ENCODE measurements at places on chromosomes 5 and 9. TPM values are rescaled to one million over a fixed set of nuclear protein-coding genes. Genes with fewer than 3 reads are reported as not detected.

GRCh38 chr5:12270914-12271313 is 366.7 kb upstream of the CTNND2 start:
- DNase-seq, result no peak

GRCh38 chr9:92140074-92140753 is 25.0 kb upstream of the SPTLC1 start:
- peak; percentile 47 for DNase-seq

DNA sequence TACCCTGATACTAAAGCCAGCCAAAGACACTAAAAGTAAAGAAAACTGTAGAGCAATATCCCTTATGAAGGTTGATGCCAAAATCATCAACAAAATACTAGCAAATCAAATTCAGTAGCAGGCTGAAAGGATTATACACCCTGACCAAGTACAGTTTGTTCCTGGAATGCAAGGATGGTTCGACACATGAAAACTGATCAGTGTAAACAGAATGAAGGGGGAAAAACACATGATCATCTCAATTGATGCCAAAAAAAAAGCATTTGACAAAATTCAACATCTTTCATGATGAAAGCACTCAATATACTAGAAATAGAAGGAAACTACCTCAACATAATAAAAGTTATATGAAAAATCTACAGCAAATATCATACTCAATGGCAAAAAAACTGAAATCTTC is 43.5 kb upstream of the LRRC14B start:
- DNase-seq, result no peak

The OLFM1 gene
- polyA plus RNA-seq, result 5.5 TPM

The IL13 gene
- polyA plus RNA-seq, result not detected

- no peak for DNase-seq
These were observed 43.6 kb upstream of the TNFSF15 start for GRCh38 chr9:114849450-114849849.

DNA sequence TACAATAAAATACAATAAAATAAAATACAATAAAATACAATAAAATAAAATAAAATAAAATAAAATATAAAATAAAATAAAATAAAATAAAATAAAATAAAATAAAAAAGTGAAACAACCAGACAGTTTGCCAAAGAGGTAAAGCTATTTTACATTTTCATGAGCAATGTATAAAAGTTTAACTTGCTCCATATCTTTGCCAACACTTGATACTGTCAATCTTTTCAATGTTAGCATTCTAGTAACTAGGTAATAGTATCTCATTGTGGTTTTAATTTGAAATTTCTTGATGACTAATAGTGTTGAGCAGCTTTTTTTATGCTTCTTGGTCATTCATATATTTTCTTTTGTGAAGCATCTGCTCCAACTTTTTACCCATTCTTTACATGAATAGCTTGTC is 17.3 kb downstream of the TTC33 start:
- DNase-seq, result no peak

DNA sequence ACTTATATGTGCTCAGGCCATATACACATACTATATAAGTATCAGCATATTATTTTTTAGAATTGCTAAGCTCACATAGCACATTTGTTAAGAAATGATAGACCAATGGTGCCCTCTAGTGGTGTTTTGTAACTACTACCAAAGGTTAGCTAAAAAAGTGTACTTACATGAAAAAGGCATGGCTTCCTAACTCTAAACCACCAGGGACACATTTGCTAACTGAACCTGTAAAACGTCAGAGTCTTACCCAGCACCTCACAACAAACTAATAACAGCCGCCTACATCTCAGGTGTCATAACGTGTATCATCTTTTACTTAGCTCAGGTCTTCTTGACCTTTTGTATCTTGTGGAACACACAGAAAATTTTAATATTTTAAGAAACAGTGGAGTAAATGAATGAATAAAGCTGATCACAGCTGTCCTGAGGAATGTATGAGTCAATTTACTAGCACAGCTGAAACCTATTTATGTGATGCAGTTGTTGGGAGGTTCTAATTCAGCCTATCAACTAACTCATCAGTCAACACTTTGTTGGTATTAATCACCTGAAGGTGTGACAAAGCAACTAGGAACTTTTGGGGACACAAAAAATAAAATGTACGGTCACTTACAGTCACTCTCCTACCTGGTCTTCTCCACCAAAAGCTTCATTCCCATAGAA is 72.9 kb downstream of the BAAT start:
- DNase-seq, result peak; percentile 30

- no peak for DNase-seq
These were observed 41.0 kb upstream of the RPS23 start for GRCh38 chr5:82319192-82319591.

GRCh38 chr5:108090946-108091345 is 291.0 kb downstream of the FBXL17 start:
- DNase-seq, result no peak

The TXN gene
- 276 TPM for polyA plus RNA-seq

The HTR1A gene
- polyA plus RNA-seq, result not detected

The DIRAS2 gene
- 4.9 TPM for polyA plus RNA-seq

DNA sequence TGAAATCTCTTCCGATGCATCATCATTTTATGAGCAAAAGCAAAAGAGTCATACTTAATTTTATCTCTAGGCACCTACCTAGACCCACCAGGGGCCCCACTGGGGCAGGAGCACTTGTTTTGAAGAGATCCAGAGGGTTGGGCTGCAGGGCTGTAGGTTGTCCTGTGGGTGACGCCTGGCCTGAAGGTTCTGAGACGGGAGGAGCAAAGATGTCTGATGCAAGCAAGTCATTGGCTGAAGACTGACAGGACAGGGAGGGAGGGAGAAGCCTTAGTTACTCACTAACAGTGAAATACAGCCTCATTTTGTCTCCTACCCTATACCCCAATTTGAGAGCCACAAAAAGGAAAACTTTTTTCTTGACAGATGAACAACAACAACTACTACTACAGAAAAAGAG is 17.1 kb upstream of the C9 start:
- DNase-seq, result no peak

- DNase-seq, result no peak
These were observed 19.3 kb downstream of the MEIKIN start for GRCh38 chr5:131926168-131926567.

- DNase-seq, result no peak
These were observed 267.8 kb upstream of the CLINT1 start for GRCh38 chr5:158126442-158127405.

DNA sequence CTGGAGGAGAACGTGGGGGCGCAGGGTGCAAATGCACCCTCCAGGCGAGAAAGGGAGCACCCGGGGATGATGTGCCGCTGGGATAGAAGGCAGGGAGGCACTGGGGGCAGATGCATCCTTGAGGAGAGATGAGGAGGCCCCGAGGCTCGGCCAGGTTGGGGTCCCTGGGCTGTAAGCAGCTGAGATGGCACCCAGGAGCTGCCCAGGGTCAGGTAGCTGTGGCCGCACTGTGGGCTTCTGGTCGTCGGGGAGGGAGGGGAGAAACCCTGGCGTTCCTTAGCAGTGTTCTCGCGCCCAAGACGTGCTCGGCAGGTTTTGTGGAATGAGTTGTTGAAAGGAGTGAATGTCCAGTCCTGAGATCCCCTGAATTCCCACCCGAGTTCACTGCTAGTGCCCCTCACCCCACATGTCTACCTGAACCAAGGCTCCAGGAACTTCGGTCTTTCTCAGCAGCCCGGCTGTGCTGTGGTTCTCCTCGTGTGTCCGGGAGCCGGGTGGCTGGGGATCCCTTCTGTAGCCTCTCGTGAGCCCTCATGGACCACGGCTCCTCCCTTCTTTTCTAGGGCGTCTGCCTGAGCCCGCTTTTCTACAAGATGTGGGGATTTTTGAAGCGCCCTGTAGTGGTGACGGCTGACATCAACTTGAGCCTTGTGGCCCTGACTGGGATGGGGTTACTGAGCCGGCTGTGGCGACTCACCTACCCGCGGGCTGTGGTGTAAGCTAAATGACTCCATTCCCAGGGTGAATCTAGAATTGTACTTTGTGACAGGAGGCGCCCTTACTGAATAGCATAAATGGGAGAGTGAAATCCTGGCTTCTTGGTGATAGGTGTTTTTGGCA is 1.1 kb downstream of the POMT1 start:
- no peak for DNase-seq

The SLIT3 gene
- 57.0 TPM for polyA plus RNA-seq

DNA sequence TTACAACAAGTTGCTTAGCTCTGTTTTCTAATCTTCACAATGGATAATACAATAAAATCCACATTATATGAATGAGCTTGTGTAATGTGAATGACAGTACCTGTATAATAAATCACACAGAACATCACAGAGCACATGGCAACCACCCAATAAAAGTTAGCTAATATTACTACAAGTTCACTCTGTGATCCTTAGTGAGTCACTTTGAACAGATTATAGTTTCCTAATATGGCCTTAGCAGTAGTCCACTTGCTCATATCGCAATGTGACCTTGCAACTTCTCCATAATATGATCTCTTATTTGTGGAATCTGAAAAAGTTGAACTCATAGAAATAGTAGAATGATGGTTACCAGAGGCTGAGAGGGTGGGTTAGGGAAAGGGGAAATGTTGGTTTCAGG is 361.3 kb downstream of the PTPRD start:
- DNase-seq, result no peak

- no peak for DNase-seq
These were observed 724 bp downstream of the PRRC2B start for GRCh38 chr9:131394464-131395156.

DNA sequence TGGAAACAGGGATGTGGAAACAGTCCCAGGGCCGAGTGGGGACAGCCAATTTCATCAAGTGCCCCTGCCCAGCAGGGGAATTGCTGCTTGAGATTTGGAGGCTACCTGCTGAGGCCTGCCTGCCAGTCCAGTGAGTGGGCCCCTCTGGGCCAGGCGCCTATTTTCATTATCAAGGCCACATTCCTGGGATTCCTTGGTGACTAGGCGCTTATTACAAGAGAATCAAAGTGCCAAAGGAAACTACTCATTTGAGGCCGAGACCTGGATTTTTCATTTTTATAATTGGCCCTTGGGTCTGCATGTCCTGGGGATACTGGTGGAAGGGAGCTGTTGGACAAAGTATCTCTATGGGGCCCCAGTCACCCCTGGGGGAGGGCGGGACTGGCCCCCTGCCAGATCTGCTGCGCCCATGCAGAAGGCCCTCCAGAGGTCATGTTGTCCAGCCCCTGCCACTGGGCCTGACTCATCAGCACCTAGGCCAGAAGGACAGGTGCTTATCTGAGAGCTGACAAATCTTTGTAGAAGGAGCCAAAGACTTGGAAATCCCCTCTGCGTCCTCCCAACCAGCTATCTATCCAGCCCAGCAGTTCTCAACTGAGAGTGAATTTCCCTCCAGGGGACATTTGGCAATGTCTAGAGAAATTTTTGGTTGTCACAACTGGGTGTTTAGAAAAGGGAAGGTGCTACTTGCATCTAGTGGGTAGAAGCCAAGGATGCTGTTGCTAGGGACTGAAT is 45.6 kb downstream of the FOXI1 start:
- DNase-seq, result no peak

DNA sequence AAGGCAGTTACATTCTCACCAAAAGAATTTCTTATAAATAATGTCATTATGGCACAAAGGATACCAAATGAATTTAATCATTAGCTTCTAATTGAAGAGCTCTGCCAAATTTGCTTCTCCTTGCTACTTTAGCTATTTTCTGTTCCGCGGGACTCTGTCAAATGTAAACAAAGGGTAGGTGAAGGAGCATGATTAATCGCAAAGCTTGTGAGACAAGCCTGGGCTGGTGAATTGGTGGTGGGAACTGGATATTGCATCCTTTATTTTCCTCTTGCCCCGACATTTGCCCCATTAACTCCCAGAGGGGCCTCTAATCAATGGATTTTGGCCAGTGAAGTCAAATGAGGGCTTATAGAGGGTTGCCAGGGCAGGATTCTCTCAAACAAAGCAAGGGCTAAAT is 234.2 kb upstream of the RFX3 start:
- no peak for DNase-seq

- no peak for DNase-seq
These were observed 79.3 kb upstream of the ZNF618 start for GRCh38 chr9:113796646-113797426.

DNA sequence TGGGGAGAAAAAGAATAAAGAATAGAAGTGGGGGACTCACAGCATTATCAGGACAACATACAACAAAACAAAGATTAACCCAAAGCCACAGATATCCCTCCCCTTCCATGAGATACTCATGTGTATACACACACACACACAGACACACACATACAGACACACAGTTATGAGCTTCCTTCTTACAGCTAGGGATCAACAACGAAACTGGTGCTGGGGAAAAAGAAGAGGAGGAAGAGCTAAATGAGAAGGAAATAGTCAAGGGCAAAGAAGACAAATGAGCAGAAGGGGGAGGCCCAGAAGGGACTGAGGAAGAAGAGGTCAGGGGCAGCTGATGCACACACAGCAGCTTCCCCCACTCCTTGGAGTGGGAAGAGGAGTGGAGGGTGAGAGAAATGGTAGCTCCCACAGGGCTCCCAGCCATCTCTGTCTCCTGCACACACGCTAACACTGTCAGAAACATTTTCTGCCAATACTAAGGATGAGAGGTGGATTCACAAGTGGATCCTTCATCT is 66.2 kb downstream of the SIL1 start:
- DNase-seq, result no peak

GRCh38 chr5:93343570-93343969 is 237.4 kb downstream of the NR2F1-AS1 start:
- no peak for DNase-seq

DNA sequence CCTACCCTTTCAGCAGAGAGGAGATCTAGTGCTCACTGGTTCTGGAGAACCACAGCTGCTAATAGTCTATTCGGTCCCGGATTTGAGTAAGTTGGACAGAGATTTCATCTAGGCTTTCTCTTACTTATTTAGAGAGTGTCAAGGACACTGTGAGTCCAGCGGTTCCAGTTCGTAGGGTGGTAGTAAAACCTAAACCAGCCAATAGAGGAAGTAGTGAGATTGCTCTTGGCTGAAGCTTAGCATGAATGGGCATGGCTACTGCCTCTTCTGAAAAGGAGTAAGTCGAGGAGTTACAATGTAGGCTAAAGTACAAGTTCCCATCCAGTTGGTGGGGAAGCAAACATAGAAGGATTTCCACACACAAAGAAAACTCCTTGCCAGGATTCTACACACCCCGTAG is 109.6 kb upstream of the MOCS2 start:
- DNase-seq, result no peak

GRCh38 chr9:133401588-133401987 is 16.2 kb downstream of the REXO4 start:
- DNase-seq, result no peak

- no peak for DNase-seq
These were observed 102.6 kb upstream of the TLE4 start for GRCh38 chr9:79469164-79469563.

- DNase-seq, result no peak
These were observed 77.6 kb upstream of the FREM1 start for GRCh38 chr9:14987858-14988257.

DNA sequence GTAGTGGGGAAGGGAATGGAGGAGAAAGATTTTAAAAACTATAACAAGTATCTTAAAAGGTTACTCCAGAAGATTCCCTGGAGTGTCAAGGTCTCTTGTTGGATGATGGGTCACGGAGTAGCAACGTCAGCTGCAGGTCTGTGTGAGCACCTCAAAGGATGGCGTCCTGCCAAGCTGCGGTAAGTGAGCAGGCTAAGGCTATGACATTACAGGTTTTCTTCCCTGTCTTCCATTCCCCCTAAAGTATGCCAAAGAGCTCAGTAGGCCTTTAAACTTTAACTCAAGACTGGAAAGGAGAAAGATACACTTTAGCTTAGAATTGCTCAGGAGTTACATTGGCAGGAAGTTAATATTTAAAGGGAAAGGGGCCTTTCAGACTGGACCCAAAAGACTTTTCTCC is 17.5 kb downstream of the SPOCK1 start:
- no peak for DNase-seq

Data from left renal cortex interstitium (tissue), 4 donors.